ENCODE measurements at places on chromosomes 1 and 21.

DNA sequence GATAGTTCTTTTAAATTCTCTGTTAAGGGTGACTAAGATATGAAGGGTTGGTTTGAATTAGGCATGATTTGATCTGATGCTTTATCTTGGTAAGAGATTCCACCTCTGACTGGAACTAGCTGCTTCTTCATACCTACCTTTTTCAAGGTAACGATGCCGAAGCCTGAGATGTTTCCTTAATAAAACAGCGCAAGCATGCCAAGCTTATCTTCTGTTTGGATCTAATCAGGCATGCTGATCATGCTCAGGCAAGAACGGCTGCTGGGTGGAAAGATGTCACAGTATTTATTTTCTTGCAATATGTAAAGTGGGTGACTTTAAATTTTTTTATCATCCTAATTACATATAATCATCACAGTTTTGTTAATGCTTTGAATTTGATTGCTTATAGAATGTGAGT lies 148.7 kb downstream of the ADGRL2 start:
- no peak for DNase-seq

DNA sequence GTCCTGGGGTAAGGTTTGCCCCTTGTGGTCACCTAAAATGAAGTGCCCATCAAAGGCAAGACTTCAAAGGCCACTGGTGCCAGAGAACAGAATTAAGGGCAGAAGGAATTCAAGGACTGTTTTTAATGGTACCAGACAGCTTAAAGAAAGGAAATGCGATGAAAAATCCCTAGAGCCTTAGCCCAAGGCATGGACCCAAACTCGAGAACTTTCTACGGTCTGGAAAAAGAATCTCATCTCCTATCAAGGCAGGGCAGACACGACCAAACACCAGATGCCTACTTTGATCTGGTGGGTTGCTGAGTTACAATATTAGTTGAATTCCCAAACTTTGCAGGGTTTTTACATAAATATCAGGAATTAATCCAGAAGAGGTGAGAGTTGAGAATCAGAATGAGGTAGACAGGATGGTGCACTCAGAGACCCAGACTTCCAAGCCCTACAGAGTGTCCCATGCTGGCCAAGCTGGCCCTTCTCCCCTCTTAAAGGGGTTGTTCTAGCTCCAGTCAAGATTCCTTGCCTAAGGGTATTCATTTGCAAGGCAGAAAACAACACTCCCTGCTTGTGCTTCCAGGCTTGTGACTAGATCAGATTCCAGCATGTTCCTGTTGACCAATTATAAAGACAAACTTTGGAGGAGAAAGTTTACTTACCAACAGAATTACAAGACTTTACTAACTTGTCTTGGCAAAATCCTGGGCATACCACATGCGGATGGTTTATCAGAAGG lies 48.0 kb downstream of the EDN2 start:
- no peak for DNase-seq

DNA sequence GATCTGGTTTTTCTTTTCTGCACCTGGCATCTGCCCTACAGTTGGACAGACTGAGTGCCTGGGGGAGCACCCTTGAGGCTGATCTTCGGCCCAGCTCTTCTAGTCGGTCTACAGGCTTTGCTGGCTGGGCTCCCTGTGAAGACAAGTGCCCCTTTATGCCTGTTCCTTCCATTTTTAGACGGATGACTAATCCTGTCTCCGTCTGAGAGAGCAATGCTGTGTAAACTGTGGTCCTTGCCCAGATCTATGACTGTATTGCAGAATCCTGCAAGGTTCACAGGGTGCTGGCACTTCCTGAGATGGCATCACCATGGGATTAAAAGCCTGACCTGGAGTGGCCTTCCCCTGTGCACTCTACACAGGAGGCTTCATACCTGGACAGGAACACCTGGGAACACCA lies 47.6 kb upstream of the SAMD13 start:
- peak; percentile 93 for DNase-seq

DNA sequence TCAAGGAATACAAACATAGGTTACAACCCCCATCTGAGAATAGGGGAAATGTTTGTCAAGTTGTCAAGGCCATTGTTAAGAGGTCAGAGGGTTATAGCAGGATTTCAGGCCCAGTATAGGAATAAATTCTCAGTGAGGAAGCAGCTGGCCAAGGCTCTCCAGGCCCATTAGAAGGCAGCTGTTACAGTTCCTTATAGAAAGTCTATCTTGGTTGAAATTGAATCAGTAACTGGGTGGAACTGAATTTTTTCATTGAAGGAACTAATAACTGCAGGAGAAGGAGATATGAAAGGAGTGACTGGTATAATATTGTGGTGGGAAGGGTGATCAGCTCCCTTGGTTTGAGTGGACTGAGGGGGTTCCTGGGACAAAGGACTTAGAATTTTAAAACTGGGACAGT lies 134.1 kb downstream of the CYYR1 start:
- DNase-seq: no peak

DNA sequence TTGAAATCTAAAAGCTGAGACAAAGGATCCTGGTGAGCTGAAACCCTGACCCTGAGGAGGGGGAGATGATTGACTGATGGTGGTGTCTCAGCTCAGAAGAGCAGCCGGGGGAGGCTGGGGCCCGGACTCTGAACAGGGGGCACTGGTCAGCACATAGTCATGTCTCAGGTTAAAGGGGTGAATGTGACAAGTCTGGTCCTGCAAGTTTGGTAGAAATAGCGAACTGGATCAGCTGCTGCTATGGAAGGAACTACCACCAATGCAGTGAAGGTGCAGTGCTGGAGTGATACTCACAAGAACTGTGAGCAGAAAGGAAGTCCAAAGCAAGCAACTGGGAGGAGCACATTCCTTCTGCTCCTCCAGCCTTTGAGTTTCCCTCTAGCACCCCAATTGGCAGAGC lies 98.8 kb upstream of the SSX2IP start:
- DNase-seq: no peak

DNA sequence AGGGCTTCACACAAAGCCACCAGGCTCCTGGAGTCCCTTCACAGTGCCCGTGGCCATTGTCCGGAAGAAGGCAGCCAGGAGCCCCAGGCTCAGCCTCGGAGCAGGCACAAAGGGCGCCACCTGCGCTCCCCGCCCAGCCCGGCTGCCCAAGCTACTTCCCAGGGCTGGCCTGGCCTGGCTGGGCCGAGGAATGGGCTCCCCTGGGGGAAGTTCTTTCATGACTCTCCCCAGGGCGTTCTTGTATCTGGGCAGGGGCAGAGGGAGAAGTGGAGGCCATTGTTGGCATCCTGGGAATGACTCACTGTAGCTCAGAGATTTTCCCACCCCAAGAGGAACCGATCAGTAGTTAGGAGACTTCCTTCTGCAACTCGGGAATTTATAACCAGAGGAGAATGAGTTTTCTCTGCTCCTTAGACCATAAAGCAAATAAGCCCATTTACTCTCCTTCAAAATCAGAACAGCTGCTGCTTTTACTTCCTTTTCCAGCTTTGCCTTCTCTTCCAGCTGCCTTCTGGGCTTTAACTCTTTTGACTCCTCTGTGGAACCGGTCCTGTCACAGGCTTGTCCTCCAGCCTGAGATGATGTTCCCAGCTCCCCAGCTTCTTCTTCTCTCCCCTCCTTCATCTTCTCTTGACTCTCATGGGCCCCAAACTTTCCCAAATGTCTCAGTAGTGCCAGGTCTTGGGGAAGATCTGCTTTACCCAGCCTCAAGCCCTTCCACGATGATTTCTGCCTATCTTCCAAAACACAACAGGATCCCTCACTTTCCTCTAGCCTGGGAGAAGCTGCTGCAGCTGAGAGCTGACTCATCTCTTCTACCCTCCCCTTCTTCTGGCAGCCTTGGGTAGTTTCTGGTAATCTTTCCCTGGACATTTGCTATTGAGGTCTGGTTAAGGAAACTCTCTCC lies 118.7 kb upstream of the CD34 start:
- DNase-seq: peak; percentile 51
